ENCODE measurements at places on chromosomes 1 and 21. TPM values are rescaled to one million over a fixed set of nuclear protein-coding genes. Genes with fewer than 3 reads are reported as not detected.

DNA sequence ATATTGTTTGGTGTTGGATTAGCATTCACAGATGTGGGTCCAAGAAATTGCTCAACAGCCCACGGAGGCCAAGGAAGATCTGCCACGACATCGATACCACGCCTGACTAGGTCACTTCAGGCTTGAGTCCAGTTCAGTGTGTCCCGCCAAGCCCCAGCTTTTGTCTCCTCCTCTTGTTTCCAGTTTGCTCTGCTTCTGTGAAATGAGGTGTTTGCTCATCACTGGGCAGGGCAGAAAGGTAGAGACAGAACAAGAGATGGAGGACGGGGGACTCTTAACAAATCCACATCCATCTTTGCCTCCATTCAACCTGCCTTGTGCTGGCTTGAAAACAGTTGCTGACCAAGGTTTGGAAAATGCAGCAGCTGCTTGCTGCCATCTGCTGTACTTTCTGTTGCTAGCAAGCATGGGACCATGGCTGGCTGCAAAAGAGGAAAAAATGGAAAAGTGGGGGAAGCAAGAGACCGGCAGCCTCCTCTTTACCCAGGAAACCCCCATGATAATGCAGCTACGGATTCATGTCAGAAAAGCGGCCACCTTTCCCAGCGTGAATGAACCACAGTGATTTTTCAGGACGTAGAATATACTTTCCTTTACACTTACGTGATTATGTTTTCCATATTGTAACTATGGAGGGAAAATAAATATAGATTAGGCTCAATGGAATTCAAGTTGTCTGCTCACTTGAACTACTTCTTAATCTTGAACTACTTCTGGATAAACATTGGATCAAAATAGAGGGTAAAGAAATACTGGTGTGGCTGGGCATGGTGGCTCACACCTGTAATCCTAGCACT lies 80.2 kb upstream of the GREM2 start:
- DNase-seq, result no peak

- peak; percentile 67 for DNase-seq
Measured at GRCh38 chr21:42247716-42248115, 28.8 kb downstream of the ABCG1 start.

Gene S100A16
- 111 TPM for total RNA-seq

GRCh38 chr1:231690059-231690458 lies 63.5 kb downstream of the DISC1 start:
- DNase-seq, result no peak

GRCh38 chr1:17293681-17294425 lies 14.1 kb upstream of the PADI4 start:
- peak; percentile 27 for DNase-seq

GRCh38 chr1:150791585-150791984 lies 16.5 kb downstream of the CTSK start:
- no peak for DNase-seq

DNA sequence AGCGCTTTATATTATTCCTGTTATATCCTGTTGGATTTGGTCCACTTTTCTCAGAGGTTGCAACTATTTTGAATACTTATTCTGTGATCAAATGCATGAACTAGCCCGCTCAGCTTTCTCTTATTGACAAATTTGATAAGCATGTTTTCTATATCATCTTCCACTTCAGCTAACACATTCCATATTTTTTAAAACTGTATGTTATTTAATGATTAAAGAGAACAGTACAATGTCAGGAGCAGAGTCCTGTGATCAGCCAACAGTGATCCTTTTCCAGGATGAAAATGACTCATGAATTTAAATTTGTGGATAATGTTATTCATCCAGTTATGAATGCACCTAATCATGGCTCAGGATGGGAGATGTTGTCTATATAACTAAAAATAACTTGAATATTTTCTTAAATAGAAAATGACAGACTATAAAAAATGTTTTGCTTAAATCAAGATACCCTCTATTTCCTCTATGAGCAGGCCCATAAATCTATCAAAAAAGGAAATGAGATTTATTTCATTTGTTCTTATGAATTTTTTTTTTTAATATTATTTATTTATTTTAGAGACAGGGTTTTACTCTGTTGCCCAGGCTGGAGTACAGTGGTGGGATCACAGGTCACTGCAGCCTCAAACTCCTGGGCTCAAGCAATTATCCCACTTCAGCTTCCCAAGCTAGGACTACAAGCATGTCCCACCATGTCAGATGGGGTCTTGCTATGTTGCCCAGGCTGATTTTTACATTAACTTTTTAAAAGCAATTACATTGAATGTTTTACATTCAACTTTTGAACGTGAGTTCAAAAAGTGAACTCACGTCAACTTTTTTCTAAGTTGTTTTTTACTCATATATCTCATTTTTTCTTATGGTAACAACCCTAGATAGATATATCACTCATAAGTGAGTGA lies 12.5 kb downstream of the BPNT1 start:
- DNase-seq, result no peak

DNA sequence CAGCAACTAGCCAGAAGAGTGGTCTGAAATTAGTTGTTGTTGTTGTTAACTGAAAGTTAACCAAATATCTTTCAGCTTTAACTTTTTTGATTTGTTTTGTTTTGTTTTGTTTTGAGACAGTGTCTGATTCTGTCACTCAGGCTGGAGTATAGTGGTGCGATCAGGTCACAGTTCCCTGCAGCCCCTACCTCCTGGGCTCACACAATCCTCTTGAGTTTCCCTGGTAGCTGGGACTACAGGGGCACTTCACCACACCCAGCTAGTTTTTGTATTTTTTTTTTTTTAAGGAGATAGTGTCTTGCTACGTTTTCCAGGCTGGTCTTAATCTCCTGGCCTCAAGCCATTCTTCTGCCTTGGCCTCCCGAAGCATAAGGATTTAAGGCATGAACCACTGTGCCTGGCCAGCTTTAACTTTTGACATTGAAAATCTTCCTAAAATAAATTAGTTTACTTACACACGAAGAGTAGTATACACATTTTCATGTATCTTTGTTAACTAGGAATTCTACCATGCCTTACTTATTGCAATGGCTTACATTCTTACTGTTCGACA lies 45.0 kb downstream of the GNG12 start:
- no peak for DNase-seq

GRCh38 chr1:224670506-224670905 lies 54.4 kb downstream of the CNIH3 start:
- DNase-seq, result no peak

Gene GPR37L1
- not detected for total RNA-seq

Gene MXRA8
- 25.9 TPM for total RNA-seq

GRCh38 chr1:19774180-19774785 lies 25.4 kb downstream of the TMCO4 start:
- DNase-seq, result no peak

- DNase-seq, result peak; percentile 83
Measured at GRCh38 chr1:16628361-16629111, 15.2 kb upstream of the NBPF1 start.

Gene SPATA21
- 0.30 TPM for total RNA-seq

DNA sequence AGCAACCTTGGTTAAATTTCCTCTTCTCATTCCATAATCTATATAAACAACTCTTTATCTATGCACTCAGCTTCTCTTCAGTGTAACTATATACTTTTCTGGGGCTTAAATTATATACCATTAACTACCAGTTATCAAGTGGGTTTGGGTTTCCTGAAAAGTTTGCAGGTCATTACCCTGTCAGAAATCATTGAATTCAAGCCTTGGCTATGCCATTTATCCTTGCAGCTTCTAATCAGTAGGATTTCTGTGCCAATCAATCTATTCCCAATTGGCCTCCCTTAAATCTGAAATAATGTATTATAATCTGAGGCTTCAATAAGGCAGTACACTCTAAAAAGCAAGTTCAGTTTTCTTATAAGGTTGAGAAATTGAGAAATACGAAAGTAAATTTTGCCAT lies 466.5 kb downstream of the NCAM2 start:
- DNase-seq, result no peak

- DNase-seq, result no peak
Measured at GRCh38 chr1:54583307-54583686, 35.3 kb downstream of the ACOT11 start.

DNA sequence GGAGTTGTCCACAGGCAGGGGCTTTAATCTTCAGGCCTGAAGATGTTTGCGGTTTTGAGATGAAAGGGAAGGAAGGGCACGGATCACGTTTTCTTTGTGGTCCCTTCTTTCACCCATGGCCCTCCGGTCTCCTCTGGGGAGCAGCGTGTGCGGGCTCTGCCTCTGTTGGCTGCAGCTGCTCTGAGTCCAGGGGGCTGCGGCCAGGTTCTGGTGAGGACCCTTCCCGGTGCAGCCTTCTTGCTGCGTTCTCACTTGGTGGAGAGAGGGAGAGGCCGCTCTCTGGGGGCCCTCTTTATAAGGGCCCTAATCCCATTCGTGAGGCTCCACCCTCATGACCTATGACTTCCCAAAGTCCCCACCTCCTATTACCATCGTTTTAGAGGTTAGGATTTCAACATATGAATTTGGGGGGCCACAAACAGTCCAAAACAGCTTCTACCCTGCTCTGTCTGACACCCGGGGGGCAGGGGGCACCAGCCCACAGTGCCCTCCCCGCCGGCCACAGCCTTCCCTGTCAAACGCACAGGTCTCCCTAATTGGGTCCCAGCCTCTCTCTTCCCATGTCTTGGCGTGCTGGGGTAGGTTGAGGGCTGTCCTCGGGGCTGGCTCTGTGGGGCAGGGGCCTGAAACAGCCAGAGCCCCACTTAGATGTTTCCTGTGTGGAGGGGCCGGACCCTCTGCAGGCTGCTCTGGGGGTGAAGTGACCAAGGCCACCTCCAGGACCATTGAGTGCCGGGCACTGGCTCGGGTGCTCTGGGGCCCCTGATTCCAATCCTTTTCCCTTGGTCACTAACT lies 100.1 kb upstream of the C1orf174 start:
- DNase-seq, result peak; percentile 58

- no peak for DNase-seq
Measured at GRCh38 chr21:37435711-37436110, 69.1 kb downstream of the DYRK1A start.

Gene TRIM58
- total RNA-seq, result 11.3 TPM

GRCh38 chr21:40765811-40766210 lies 81.1 kb downstream of the DSCAM start:
- DNase-seq, result no peak

Gene LCE2A
- total RNA-seq, result not detected
